ENCODE measurements at places on chromosomes 16 and 17.

GRCh38 chr17:39927929-39928857 is 661 bp downstream of the LRRC3C start:
- DNase-seq, result no peak

- no peak for DNase-seq
Measured at GRCh38 chr17:13508896-13509295, 92.8 kb downstream of the HS3ST3A1 start.

- DNase-seq, result peak; percentile 69
Measured at GRCh38 chr17:29369831-29370735, 20.1 kb upstream of the TAOK1 start.

DNA sequence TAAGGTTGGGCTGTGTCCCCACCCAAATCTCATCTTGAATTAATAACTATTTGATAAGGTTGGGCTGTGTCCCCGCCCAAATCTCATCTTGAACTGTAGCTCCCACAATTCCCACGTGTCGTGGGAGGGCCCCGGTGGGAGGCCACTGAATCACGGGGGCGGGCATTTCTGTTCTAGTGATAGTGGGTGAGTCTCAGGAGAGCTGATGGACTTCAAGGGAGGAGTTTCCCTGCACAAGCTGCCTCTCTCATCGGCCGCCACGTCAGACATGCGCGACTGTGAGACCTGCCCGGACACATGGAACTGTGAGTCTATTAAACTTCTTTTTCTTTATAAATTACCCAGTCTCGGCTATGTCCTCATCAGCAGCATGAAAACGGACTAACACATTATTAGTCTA is 44.9 kb upstream of the METRNL start:
- DNase-seq, result no peak

DNA sequence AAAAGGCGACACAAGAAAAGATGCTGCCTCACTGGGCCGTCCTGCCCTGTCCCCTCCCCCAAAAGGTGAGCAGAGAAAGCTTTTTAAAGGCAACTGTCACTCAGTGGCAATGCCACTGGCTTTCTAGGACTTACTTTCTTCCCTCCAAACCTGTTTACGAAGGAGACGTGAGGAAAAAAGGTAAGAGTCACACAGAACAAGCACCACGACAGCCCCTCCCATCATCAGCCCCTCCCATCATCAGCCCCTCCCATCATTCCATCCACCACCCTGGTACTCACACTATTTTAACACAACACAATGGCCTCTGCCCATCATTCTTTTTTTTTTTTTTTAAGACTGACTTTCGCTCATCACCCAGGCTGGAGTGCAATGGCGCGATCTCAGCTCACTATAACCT is 77.1 kb downstream of the NXN start:
- no peak for DNase-seq

DNA sequence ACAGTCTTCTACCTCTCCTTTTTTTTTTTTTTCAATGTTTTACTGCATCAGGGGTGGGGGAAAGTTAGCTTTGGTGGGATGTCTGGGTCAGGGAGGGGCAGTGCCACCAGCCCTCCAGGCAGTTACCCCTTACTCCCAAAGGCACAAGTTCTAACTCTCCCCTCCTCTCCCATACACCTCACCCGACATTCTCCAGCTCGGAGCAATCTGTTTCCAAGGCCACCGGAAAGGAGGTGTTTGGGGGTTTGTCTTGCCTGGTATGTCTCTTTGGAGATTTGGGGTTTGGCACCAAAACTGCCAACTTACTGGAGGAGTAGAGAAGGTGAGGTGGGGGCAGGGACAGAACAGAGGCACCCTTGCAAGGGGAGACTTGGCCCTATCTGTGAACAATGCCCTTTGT is 4.7 kb downstream of the DLX3 start:
- no peak for DNase-seq

DNA sequence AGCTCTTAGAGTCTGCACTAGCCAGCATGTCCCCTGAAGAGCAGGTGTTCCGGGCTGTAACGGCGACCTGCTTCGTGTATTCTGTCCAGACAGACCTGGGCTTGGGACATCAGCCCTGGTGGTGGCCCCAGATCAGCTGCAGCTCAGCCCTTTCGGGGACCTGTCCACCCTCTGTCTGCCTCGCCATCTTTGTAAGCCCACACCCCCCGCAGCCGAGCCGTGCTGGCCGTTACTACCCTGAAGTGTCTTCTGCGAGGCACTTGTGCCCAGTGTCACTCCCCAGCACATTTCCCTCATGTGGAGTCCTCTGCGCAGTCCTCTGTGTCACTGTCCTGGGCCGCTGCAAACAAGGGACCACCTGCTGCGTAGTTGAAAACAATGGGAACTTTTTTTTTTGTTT is 10.4 kb downstream of the CARD14 start:
- no peak for DNase-seq

DNA sequence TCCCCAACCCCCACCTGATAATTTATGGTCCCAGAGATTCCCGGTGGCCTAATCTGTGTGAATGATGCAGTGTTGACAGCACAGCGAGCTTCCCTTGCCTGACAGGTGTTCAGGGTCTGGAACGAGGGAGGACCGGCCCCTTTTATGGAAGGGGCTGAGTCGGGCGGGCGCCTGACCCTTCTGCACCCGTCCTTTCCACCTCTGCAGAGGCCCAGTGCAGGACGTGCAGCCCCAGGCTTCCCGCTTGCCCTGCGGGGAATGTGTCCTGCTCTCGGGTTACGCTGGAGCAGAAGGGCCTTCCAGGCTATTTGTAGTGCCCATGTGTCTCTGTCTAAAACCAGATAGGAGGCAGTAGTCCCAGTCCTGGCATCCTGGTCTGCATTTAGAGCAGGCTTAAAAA is 16.2 kb downstream of the SMTNL2 start:
- DNase-seq, result no peak

DNA sequence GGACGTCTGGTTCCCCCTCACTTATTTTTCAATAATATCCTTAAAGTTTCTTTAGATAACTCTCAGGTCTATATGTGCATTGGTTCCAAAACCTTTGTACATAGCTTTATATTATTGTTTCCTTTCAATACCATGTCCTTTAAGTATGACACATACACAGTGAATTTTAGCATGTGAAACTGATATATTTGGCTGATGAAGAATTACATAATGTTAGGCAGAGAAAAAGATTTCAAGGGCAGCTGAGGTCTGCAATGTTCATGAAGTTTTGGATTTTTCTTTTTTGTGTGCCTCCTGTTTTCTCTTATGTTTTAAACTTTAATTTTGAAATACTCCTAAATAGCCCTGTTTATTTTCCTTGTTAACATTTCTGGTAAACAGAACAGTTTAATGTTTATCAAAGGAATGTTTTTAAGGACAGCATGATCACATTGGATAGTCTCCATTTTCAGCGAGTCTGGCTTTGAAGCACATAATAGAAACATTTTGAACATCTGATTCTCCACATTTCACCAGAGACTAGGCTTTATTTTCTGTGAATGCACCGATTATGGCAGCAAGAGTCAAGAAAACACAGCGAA is 32.9 kb upstream of the FBXO47 start:
- no peak for DNase-seq

DNA sequence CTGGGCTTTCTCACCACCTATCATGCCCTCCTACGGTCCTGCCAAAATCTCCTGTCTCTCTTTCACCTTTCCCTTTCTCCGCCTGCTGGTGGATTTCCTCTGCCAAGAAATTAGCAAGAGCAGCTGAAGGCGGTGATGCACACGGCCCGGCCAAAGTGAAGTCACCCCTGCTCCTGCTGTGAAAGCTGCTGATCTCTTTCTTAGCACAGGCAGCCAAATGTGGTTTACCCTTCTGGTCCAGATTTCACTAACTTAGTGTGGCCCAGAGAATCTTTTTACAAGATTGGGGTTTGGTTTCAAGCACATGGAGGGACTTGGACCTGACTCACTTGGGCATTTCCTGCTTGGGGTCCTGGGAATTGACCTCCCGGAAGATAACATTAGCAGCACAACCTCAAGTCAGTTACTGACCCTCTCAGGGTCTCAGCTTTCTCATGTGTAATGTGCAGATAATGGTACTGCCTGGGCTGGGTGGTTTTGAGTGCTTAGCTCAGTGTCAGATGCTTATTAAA is 155.7 kb downstream of the SOCS1 start:
- peak; percentile 86 for DNase-seq

- peak; percentile 86 for DNase-seq
Measured at GRCh38 chr17:72338847-72339790, 218.3 kb downstream of the SOX9 start.

GRCh38 chr17:32604966-32605365 is 118.2 kb downstream of the CDK5R1 start:
- no peak for DNase-seq

DNA sequence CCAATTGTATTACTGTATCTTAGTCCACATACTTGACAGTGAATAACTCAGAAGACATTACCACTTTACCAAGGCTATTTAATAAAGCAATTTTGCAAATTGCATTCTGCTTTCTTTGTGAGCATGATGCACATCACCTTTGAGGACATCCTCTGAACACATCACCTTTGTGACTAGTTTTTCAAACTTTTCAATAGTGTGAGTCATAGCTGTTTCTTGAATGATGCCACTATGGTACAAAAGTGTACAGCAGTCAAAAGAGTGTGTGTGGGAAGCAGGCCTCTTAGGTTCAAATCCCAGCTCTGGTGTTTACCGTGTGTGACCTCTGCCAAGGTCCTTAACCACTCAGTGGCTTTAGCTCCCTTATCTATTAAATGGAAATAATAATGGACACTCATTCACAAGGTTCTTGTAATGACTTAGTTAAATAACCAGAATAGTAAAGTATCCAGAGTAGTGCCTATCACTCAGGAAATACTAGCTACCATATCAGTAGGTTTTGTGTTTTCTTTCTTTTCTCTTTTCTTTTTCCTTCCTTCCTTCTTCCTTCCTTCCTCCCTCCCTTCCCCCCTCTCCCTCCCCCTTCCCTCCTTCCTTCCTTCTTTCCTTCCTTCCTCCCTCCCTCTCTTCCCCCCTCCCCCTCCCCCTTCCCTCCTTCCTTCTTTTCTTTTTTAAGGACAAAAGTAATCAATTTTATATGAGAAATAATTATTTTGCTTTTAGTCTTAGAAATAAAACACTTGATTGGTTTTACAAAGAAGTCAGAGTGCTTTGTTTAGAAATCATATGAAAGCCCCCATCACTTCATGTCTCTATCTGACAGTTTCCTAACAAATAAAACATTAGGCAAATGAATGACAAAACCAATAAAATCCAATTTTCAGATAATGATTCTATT is 178.9 kb downstream of the MYO1D start:
- no peak for DNase-seq

DNA sequence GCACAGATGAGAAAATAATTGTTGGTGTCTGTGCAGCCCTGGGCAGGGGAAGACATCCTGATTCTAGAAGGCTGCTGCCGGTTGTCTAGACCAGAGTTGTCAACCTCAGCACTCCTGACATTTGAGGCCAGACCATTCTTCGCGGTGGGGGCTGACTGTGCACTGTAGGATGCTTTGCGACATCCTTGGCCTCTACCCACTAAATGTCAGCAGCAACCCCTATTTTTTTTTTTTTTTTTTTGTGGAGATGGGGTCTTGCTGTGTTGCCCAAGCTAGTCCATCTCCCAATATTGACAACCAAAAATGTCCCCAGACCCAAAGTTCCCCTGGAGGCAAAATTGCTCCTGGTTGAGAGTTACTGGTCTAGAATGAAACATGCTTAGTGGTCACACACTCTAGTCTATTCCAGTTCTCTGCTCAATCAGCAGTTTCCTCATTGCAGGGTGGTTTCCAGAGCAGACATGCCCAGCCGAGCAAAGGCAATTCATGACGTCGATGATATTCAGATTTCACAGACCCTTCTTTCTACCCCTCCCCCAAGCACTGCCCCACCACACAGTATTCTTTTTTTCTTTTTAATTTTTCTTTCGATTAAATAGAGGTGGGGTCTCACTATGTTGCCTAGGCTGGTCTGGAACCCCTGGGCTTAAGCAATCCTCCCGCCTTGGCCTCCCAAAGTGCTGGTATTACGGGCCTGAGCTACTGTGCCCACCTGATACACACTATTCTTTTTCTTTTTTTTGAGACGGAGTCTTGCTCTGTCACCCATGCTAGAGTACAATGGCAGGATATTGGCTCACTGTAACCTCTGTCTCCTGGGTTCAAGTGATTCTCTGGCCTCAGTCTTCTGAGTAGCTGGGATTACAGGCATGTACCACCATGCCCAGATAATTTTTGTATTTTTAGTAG is 9.0 kb downstream of the C17orf99 start:
- no peak for DNase-seq

DNA sequence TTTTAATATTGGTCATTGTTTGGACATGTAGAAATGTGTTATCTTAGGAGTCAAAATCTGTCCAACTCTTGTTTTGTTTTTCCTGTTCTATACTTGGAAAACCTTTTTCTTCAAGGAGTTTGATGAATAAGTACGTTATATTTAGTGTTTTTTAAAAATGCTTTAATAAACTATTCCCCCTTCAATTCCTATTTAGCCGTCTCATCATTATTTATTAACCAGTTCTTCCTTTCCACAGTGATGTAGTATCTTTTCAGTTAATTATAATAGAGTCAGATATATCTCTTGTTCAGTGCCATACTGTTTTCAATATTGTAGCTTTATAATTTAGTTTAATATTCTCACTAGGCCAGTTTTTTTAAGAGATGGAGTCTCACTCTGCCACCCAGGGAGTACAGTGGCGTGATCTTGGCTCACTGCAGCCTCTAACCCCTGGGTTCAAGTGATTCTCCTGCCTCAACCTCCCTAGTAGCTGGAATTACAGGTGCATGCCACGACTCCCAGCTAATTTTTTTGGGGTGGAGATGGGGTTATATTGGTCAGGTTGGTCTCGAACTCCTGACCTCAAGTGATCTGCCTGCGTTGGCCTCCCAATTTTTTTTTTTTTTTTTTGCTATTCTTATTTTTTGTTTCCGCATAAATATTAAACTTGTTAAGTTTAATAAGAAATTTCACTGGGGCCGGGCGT is 72.9 kb downstream of the KPNA2 start:
- no peak for DNase-seq

GRCh38 chr17:67995570-67996263 is 552 bp downstream of the C17orf58 start:
- DNase-seq, result peak; percentile 34

DNA sequence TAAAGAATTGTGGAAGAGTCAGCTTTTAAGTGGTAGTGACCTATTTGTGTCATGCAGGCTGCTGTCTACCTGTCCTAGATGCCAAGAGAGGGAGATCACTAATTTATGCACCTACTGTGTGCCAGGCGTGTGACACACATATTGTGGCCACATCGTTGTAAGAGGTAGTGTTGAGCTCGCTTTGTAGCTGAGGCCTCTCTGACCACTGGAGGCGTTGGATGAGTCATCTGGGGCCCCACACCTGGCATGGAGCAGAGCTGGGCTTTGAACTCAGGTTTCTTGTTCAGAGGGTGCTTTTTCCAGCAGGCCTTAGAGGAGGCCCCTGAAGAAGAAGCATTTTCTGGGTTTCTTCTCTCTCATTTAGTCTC is 52.3 kb upstream of the LGALS9 start:
- no peak for DNase-seq

Measured in hepatic stellate cell (primary cell).